ENCODE measurements at places on chromosomes 13 and 19.

DNA sequence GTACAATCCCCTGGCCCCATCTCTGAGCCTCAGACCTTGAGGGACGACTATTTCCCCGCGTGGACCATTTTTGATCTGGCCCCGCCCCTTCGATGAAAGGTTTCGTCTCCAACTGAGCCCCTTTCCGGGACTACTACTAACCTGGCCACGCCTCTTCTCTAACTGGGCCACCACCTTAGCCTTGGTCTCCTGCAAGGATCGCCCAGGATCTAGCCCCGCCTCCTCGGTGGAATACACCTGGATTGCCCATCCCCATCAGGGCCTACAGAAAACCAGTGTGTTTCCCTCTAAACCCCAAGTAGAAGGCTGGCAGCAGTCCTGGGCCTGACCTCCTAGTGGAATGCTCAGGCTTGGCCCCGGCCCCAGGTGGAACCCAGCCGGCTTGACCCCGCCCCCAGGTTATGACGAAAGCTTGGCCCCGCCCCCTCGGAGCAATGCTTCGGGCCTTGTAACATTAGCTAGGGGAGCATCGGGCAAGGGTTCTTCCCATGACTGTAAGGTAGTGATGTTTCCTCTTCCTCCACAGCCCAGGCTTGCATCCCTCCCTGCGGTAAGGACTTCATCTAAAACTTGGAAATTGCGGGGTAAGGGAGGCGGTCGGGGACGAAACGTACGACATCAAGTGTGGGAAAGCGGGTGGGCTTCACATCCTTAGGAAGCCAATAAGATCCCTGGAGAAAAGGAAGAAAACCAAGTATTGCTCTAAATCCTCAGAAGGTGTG is 9.1 kb downstream of the SPACA6 start:
- no peak for DNase-seq

DNA sequence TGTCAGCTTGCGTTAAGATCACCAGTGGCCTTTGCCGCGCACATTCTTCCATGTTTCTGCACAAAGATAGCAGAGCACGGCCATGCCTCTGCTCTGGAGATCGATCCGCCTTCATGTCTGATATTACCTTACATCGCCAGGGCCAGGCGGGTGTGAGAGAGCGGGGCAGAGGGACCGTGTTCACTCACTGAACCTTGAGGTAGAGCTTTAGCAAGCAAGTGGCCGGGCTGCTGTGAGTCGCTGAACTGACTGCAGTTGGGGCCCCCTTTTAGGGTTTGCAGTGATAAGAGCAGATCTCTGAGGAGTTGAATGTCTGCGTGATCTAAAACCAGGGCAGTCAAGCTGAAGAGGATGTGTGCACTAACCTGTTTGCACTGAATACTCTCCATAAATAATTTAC is 275.4 kb upstream of the OBI1 start:
- DNase-seq = no peak

DNA sequence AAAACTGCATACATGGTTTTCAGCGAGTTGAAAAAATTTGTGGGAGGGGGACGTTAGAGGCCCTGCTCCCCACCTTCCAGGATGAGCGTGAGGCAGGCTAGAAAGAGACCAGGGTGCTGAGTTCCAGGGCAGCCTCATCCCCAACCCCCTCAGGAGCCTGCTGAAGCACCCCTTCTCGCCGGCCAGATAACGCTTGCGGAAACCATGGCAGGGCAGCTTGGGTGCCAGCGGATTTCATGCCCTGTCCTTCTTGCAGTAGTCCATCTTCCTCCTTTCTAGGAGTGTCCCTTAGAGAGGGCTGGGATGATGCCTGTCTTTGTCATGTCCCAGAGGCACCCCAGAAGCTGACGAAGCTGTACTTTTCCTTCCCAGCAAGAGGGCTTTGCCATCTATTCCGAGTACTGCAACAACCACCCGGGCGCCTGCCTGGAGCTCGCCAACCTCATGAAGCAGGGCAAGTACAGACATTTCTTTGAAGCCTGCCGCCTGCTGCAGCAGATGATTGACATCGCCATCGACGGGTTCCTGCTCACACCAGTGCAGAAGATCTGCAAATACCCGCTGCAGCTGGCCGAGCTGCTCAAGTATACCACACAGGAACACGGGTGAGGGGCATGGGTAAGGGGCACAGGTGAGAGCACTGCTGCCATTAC is 19.0 kb upstream of the C1QTNF9 start:
- DNase-seq = no peak

DNA sequence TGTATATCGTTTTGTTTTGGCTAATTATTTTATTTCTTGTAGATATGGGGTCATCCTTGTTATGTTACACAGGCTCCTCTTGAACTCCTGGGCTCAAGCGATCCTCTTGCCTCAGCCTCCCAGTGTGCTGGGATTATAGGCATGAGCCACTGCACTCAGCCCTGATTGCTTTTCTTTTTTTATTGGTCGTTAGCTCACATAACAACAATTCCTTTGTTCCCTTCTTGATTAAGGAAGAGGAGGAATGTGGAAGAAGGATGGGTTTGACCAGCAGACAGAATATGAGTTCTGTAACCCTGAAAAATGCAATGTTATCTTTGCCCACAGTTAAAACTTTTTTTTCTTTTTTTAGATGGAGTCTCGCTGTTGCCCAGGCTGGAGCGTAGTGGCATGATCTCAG is 11.4 kb downstream of the BRME1 start:
- no peak for DNase-seq

DNA sequence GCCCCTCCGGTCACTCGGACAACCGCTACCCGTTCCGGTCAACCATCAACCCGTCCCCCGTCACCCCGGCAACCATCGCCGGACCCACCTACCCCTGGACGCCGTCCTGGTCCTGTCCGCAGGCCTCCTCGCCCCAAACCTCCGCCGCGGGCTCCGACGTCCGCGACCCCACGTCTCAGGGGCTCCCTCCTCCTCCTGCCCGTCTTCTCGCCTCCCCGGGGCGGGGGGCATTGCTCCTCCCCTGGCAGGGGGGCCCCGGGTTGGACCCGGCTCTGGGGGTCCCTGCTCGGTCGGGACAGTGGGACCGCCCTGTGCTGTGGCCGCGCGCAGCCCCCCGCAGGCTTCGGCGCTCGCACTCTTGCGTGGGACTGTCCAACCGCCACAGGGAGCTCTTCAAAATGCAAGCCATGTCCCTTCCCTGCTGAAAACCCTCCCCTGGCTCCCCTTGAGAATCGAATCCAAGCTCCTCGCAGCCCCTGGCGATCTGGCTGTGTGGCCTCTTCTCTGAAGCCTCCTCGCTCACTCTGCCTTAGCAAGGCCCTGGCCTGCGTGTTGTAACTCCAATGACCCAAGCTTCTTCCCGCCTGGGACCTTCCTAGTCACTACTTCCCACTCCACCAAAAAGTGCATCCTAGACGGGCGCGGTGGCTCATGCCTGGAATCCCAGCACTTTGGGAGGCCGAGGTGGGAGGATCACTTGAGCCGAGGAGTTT is 8.4 kb downstream of the EPHX3 start:
- no peak for DNase-seq

- no peak for DNase-seq
These were observed 249.3 kb upstream of the HTR2A start for GRCh38 chr13:47146136-47146535.

DNA sequence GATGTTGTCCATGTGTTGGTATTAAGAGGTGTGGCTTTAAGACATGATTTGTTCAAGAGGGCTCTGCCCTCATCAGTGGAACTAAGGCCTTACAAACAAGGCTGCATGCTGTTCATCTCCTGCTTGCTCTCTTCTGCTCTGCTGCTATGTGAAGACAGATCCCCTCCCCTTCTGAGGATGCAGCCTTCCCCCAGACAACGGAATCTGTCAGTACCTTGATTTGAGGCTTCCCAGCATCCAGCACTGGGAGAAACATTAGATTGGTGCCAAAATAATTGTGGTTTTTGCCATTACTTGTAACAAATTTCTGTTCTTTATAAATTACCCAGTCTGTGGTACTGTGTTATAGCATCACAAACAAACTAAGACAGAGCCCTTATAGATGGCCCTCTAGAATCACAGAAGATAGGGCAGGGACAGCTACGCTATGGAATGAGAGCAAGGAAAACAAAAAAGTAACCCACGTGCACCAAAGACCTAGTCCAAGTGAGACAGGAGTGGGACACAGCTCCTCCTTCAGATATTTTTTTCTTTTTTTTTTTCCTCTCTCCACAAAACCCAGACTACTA is 151.5 kb upstream of the RXFP2 start:
- no peak for DNase-seq

DNA sequence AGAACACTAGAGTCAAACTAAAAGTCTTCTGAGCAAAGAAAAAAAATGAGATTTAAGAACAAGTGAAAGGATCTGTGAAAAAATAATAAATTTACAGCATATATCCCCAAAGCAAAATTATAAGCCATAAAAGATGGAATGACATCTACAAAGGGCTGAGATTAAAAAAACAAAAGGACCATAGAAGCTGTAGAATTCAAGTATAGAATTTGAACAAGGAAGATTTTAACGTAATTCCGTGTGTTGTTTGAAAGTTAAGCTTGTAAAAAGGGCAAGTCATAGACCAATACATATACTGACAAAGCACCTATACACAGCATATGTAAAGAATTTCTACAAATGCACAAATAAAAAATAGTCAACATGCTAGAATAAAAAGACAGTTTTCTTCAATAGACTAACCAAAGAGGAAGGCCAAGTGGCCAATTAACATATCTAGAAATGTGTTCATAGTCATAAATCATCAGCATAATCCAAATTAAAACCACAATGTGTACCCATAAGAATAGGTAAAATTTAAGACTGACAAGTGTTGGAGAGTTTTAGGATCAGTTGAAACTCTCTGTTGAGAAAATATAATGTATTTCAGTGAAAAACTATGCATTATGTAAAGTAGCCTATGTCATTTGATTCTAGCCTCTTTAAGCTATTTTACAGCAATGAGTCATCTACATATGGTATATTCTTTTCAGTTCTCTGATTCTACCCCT is 674.9 kb downstream of the OLFM4 start:
- DNase-seq = no peak

GRCh38 chr13:42594481-42595252 is 20.7 kb downstream of the TNFSF11 start:
- no peak for DNase-seq

GRCh38 chr13:95247171-95247570 is 54.1 kb downstream of the ABCC4 start:
- no peak for DNase-seq

GRCh38 chr13:78714717-78715116 is 55.8 kb upstream of the OBI1 start:
- DNase-seq = no peak

- no peak for DNase-seq
These were observed 7.9 kb upstream of the C1QTNF9 start for GRCh38 chr13:24301434-24301833.

DNA sequence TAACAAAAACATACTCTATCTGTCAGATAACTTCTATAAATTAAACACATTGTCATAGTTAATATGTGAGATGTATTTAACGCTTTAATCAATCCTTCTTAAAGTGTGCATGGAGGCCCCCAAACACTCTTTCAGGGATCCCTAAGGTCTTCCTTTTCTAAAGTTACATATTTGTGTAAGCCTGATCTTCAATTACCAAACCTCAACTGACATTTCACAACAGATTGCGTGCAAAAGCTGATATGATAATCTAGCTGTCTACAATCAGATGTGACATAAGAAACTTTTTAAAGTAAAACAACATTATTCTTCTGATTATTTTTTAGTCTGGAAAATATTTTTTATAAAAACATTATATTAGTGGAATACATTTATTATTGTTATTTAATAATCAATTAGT is 1850.4 kb downstream of the OLFM4 start:
- DNase-seq = no peak

GRCh38 chr19:3808420-3809143 is 22.4 kb upstream of the MATK start:
- no peak for DNase-seq

DNA sequence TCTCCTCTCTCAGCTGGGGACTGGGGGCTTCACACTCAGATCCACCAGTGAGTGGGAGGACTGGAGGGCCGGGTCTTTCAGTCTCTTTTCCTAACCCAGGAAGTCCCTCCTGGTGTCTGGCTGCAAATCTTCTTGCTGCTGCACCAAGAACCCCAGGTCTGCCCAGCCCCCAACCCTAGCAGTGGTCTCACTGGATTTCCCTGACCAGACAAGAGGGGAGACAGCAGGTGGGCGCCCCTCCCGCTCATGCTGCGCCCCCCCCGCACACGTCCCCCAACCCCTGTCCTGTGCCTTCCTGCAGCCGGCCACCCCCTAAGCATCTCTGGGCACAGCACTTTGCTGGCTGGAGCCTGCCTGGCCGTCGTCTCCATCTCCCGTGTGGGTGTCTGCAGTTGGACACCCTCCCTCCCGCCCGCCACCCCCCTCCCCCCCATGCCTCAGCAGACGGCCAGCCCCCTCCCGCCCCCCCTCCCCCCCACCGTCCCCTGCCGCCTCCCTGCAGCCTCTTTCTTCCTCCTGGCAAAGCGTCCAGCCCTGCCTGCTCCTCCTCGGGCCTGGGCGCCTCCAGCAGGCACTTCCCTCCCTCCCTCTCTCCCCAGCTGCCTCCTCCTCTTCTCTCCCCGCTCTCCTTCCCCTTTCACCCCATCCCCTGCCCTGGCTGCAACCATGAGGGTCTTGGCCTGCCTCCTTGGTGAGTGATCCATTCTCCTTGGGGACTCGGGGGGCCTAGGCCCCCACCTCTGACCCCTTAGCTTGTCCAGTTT is at the start of gene SSC5D:
TSS of gene SSC5D (plus strand) at position 513 of the 764 bp plus-strand sequence. CDS start at position 667, 154 bp downstream.
- no peak for DNase-seq

DNA sequence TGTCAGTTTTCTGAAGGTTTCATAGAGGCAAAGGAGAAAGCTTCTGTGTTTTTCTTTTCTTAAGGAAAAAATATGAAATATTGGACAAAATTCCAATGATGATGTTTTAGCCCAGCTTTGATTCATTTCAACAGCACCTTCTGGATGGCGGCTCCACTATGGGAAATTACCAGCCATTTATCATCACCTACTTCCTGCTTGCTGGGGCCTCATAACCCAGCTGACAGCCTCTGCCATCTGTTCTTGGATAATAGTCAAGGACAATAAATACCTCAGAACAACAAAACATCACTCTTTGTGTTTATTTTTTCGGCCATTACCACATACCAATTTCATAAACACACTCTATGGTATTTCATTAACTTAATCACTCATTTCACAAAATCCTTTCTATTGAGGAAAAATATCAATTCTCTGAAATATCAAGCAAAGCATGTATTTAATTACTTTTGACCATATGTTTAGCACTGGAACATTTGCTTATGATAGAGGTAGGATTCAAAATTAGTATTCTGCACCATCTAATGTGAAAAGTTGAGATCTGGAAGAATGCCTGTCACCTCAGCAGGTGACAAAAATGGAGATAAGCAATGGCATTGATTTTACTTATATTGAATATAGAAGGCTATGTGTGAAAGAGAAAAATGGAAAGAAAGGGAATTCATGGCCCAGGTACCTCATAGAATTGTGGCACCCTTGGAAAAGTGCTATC is 629.7 kb downstream of the LIG4 start:
- DNase-seq = no peak
